NCI-H82 (cell line): ENCODE measurements at places on chromosomes 11 and 22.

DNA sequence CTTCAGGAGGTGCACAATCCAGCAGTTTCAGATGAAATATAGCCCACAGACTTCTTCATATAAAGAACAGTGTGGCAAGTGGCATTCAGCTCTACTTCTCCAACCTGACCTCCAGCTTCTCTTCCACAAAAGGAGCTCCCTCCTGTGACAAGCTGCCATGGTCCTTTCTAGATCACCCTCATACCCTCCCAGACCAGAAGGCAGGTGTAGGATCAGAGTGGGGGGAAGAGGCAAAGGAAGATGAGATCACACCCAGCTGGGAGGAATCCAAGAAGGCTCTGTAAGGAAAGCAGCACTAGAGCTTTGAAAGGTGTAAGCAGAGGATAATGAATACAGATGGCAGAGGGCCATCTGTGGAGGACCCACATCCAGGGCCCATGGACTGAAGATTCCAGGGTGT, 7.6 kb downstream of the CLPB start:
- DNase-seq: peak; percentile 13

DNA sequence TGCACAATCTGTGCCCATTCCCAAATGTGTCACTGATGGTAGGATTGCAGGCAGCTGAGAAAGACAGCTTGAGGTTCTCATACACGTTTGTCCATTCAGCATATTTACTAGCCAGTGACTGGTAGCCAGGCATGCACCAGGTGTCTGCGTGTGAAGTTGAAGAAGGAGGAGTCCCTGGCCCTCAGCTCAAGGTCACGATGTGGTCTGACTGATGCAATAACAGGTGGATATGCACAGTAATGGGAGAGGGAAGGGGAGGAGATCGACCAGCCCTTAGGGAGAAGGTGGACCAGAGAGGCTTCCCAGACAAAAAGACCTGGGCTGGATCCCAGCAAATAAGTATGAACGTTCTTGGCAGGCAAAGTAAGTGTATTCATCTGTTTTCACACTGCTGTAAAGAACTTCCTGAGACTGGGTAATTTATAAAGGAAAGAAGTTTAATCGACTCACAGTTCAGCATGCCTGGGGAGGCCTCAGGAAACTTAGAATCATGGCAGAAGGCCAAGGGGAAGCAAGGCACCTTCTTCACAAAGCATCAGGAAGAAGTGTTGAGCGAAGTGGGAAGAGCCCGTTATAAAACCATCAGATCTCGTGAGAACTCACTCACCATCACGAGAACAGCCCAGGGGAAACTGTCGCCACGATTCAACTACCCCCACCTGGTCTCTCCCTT, 96.0 kb downstream of the MN1 start:
- peak; percentile 13 for DNase-seq

DNA sequence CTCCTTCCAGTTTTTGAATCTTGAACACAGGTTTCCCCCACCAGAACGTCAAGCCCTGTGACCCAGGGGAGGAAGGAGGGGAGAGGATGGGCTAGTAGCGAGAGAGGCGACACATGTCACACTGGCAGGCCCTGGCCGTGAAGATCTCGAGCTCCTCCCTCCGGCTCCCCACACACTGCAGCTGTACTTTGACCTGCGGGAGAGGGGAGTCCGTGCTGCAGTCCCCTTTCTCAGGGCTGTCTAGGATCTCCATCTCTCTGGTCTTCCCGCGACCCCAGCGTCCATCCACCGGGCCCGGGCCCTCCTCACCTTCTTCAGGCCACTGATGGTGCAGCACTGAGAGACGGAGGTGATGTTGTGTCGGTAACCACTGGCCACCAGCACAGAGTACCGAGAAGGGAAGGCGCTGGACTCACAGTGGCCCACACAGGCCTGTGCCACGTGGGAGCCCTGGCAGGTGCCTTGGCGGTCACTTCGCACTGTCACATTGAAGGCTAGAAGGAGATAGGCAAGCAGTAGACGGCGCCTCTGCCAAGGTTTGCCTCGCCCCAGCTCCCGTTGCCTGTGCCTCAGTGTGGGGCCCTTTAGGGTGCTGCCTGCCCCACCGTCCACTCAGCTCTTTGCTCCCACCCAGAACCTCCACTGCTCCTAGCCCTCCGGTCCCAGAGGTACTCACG, 873 bp downstream of the GPHA2 start:
- no peak for DNase-seq

GRCh38 chr22:50456466-50457234, 18.2 kb downstream of the SBF1 start:
- DNase-seq: no peak

DNA sequence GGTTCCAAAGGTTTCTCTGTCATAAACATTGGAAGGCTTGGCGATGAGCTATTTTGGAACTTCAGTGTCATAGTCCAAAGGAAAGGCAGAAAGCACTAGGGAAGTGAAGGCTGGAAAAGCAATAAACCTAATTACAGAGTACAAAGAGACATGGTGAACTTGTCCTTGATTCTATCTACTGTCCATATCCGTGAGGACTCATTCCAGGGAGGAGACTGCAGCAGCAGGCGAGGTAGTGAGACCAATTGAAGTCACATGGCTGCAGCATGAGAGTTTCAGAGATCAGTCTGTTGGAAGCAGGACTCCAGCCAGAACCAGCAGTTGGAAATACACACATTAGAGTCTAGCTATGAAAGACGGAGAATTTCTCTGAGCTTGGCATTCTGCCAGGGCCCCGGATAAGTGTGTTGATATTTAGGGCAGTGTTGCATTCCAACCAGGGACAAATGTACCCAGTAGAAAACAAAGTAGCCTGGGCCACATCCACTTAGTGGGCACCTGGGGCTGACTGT, 54.1 kb upstream of the ARHGAP42 start:
- peak; percentile 50 for DNase-seq

DNA sequence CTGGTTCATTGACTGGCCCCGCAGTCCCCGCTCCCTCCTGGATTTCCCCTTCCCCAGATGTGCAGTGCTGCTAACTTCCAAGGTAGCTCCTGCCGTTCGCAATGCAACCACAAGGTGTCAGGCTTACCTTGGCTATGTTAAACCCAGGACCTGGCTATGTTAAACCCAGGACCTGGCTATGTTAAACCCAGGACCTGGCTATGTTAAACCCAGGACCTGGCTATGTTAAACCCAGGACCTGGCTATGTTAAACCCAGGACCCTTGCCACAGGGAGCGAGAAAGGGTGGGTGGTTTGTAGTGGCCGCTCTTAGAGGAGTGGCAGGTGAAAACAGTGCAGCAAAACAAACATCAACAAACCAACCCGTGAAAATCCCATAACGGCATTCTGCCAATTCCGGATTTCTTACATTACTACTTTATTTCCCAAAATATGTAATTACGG, 2.9 kb upstream of the ADAMTS8 start:
- peak; percentile 87 for DNase-seq
